ACHN (cell line): ENCODE measurements at places on chromosomes 7 and 10.

- no peak for DNase-seq
Measured at GRCh38 chr10:127805950-127806349, 69.0 kb downstream of the FOXI2 start.

- DNase-seq, result no peak
Measured at GRCh38 chr7:152709287-152710152, 33.6 kb upstream of the XRCC2 start.

GRCh38 chr7:47330561-47331178, 251.2 kb downstream of the TNS3 start:
- DNase-seq, result no peak

DNA sequence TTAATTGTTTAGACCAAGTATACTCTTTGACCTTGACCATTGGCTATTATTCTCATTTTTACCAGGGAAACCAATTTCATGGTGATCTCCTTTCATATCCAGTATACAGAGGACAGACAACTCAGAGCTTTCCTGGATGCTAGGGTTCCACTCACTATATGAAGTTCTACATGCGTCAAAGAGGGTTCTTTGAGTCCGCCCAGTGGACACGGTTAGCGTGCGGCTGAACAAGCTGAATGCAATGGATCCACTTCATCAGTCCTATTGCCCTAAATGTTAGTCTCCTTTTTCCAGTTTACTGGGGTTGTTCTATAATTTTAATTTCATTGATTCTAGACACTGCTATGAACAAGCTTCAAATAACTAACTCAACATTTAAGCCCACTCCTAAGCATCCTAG, 162.4 kb upstream of the PCLO start:
- no peak for DNase-seq

DNA sequence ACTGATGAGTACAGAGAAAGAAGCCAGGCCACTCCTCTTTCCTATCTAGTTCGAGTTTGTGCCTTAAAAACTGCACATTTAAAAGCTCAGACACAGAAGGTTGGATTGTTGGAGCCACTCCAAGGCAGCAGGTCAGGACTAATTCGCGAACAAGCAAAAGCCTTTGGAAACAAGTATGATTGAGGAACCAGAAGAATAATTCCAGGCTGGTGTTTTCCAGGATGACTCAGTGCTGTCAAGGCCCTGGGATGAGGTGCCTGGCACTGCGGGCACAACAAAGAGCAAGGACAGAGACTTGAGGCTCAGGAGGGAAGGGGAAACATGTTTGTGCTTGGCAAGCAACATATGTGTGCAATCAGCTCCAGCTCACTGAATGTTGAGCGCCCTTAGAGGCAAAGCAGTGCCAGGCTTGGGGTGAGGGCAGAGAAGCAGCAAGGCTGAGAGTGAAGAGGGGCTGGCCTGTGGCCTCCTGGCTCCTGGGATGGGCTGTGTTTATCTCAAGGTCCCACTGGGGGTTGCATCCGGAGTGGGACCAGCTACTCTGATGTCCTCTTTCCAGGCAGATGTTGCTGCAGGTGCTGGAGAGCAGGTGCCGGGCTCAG, 44.1 kb downstream of the VSTM4 start:
- no peak for DNase-seq

GRCh38 chr7:70383066-70383782, 748.7 kb upstream of the GALNT17 start:
- DNase-seq, result no peak
